ENCODE measurements at places on chromosomes 16 and 17.
A peak's percentile ranks its signal among the peaks of the same experiment; 100 is the strongest.

- no peak for DNase-seq
Measured at GRCh38 chr16:10655415-10655977, 39.2 kb downstream of the TEKT5 start.

DNA sequence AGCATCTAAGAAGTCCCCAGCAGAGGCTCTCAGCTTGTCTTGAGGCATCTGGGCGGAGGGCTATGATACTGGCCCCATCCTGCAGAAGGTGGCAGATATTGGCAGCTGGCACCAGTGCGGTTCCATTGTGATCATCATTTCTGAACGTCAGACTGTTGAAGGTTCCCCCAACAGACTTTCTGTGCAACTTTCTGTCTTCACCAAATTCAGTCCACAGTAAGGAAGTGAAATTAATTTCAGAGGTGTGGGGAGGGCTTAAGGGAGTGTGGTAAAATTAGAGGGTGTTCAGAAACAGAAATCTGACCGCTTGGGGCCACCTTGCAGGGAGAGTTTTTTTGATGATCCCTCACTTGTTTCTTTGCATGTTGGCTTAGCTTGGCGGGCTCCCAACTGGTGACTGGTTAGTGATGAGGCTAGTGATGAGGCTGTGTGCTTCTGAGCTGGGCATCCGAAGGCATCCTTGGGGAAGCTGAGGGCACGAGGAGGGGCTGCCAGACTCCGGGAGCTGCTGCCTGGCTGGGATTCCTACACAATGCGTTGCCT is at the start of gene CIITA:
CIITA (plus strand) TSS at position 404 of the 543 bp plus-strand sequence; CDS start at position 533, 129 bp downstream.
- DNase-seq = peak; percentile 19

DNA sequence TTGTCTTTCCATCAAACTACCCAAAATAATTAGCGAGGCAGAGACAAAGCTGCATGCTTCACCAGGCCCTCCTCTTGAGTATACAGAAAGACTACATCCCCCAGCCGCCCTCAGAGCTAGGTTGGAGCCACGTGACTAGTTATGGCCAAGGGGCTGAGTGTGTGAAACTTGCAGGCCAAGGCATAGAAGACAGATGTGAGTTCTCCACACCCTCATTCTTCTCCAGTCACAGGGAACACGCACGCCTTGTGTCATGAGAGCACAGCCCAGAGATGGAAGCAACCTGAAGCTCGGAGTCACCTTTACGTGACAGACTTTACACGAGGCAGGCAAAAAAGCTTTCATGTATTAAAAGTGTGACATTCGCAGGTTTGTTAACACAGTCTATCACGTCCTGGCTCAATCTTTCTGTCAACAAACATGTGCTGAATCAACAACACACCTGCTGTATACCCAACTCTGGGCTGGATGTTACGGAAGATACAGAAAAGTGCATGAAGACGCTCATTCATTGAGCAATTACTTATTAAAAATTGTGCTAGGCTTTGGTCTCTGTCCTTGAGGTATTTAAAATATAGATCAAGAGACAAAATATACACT is 38.3 kb downstream of the STX8 start:
- no peak for DNase-seq

DNA sequence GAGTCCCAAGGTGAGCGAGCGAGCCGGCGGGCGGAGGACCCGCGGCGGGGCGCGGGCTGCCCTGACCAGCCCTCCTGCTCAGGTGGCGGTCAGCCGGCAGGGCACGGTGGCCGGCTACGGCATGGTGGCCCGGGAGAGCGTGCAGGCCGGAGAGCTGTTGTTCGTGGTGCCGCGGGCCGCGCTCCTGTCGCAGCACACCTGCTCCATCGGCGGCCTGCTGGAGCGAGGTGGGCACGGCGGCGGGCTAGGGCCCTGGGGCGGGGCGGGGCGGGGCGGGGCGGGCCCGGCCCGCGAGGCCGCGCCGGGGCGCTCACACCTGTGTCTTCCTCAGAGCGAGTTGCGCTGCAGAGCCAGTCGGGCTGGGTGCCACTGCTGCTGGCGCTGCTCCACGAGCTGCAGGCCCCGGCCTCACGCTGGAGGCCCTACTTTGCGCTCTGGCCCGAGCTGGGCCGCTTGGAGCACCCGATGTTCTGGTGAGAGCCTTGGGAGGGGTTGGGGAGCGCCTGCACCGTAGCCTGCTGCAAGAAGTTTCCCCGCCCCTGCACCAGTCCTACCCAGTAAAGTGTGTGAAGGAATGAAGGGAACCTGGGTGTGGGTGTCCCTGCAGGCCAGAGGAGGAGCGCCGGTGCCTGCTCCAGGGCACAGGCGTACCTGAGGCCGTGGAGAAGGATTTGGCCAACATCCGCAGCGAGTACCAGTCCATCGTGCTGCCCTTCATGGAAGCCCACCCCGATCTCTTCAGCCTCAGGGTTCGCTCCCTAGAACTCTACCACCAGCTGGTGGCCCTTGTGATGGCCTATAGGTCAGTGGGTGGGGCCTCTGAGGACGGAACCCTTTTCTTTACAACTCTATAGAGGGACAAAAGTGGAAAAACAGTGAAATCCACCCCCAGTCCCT is 802 bp downstream of the SETD6 start:
- peak; percentile 48 for DNase-seq

DNA sequence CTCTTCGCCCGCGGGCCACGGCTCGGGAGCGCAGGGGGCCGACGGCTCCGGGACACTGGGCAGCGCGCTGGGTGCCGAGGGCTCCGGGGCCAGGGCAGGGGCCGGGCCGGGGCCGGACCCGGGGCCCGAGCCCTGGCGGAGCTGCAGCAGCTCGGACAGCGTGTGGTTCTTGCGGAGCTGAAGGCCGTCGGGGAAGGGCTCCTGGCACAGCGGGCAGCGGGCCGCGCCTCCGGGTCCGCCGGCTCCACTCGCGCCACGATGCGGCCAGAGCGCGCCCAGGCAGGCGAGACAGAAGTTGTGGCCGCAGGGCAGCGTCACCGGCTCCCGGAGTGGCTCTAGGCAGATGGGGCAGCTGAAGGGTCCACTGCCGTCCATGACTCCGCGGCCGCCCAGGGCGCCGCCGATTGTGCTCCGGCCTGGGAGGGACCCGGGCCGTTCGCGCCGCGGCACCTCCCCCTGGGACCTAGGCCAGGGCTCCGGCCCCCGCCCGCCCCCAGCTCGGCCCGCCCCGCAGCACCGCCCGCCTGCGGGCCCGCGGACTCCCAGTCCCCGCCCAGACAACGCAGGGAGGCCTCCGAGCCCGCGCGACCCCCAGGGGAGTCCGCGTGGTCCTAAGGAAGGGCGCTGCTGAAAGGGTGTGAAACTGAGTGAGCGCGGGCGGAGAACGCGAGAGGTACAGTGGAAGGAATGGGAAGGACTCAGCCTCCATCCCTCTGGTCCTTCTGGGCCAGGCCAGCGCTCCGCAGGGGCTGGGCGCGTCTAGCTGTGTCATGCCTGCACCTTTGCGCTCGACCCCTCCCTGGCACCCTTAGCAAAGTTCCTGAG is at the start of gene TRIM47:
TRIM47 (minus strand) TSS at position 408 of the 825 bp plus-strand sequence; CDS start at position 375, 33 bp downstream.
- DNase-seq = no peak

DNA sequence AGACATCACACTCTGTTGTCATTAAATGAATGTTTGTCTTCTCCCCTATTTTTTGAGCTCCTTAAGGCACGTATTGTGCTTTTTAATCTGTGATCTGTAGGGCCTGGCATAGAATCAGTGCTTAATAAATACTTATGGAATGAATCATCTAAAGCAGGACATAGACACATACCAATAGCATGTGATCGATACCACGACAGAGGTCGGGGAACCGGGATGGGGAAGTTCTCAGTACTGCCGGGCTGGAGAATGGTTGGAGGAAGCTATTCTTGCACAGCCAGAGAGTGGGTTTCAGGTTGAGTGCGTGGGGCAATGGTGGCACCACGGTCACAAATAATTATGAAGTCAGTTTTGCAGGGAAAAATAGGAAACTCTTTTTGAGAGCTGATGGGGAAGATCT is 26.8 kb downstream of the NLRP1 start:
- no peak for DNase-seq

DNA sequence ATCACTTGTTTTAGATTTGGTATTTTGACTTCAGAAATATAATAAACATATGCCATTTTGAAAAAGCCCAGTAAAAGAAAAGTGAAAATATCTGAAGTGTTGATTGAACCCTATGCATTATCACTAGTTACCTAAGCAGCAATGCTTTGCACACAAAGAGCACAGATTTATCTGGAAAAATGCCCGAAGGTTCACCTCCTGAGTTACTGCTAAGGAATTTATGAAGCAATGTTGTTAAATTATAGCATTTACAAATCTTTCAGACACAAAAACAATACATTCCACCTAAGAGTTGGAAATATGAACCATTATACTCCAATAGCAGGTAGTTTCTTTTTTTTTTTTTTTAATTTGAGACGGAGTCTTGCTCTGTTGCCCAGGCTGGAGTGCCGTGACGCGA is 38.9 kb upstream of the GHDC start:
- no peak for DNase-seq

DNA sequence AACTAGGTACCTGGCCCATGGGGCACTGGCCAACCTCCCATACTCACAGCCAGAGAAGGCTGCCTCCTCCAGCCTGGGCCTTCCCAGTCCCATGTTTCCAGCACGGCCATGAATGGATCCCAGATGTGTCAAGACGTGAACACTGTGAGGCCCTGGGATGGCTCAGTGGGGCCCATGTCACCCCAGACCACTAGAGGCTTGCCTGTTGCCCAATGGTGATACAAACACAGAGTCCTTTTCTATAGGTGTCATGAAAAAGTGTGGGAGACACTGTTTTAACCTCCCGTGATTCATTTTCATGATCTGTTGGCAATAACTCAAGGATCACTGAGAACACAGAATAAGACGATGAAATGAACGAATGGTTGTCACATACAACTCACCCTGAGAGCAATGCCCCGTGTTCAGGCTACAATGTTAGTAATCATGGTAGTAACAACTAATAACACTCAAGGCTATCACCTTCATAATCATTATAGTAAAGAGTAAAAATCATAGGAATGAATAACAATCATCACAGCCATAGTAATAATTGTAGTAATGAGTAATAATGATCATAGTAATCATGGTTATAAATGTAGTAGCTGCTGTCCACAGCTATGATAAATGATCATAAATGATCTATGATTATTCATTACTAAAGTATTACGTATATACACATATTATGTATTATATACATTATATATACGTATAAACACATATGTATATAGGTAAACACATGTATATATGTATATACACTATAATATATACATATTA is 64.0 kb downstream of the DYNLRB2 start:
- DNase-seq = no peak

DNA sequence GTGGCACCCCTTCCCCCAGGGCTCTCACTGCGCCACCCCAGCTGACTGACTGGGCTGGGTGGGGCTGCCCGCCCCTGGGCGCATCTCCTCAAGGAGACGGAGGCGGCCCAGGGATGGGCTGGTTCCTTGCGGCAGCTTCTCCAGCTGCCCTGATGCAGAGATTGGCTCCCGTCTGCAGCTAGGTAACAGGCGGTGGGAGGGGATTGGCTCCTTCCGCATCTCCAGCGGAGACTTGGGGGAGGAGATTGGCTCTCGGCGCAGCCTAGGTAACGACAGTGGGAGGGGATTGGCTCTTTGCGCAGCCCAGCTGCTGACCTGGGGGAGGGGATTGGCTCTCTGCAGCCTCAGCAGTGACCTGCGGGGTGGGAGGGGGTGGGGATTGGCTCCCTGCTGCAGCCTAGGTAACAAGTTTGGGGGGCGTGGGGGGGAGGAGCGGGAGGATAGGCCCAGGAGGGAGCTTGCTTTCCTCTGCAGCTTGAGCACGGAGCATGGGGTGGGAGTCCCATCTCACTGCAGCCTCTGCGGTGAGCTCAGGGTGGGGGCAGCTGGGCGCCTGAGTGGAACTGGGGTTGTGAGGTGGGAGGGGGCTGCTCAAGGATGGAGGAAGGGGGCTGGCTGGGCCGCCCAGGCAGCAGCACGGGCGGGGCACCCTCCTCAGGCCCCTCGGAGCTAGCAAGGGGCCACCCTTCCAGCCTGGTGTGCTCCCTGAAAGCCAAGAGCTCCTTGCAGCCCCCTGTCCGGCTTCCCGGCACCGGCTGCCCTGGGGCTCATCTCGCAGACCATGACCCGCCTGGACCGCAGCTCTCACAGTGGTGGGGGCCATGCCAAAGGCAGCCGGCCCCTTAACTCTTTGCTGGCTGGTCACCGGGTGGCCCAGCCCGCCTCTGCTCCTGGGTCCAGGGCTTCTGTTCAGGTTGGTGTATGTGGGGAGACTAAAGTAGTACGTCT is 6.4 kb downstream of the NFE2L1 start:
- no peak for DNase-seq

- DNase-seq = no peak
Measured at GRCh38 chr17:13490906-13491482, 110.7 kb downstream of the HS3ST3A1 start.

GRCh38 chr17:66348584-66349165 is 46.3 kb downstream of the PRKCA start:
- DNase-seq = no peak

DNA sequence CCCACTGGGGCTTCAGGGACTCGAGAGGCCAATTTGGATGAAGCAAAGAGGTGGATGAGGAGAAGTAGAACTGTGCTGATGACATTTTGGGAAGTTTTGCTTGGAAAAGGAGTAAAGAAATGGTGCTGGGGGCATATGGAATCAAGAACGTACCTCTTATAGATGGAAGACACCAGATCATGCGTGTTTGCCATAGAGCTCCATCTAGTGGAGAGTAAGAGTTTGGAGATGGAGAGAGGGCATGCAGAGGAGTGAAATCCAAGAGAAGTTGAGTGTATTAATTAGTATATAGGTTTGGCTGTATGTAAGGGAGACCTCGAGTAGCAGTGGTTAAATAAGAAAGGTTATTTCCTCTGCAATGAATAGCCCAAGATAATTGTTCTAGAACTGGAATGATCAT is 56.0 kb downstream of the SHISA6 start:
- no peak for DNase-seq

DNA sequence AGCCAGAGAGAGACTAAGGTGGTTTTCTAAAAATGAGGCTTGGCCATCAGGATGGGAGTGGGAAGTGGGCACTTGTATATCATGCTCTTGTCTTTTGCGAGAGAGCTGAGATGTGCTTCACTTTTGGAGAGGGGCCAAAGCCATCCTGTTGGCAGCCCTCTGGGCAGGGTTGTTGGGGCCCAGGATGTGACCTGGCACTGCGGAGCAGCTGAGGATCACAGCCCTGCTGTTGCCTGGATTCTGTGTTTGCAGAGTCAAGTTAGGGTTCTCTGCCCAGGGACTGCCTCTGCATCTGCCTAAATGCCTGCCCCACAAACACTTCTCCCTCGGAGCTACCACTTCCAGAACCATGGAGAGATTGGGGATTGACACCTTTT is 71.2 kb downstream of the PLD6 start:
- no peak for DNase-seq

GRCh38 chr17:38512473-38513058 is 84.3 kb downstream of the ARHGAP23 start:
- no peak for DNase-seq

- DNase-seq = no peak
Measured at GRCh38 chr17:17175917-17176316, 30.2 kb downstream of the PLD6 start.

GRCh38 chr16:47308601-47309000 is 152.3 kb downstream of the ITFG1 start:
- no peak for DNase-seq

DNA sequence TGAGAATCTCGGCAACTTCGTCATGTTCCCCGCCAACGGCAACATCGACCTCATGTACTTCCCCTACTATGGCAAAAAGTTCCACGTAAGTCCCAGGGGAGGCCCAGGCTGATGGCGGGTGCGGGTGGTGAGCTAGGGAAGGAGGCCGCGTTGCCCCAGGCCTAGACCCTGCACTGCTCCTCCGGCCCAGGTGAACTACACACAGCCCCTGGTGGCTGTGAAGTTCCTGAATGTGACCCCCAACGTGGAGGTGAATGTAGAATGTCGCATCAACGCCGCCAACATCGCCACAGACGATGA is 4.8 kb downstream of the ATP1B2 start:
- no peak for DNase-seq

Data from activated CD4-positive, alpha-beta T cell treated with anti-CD3 and anti-CD28 coated beads for 4 hours (primary cell).